ENCODE measurements at places on chromosomes 12 and 14.

DNA sequence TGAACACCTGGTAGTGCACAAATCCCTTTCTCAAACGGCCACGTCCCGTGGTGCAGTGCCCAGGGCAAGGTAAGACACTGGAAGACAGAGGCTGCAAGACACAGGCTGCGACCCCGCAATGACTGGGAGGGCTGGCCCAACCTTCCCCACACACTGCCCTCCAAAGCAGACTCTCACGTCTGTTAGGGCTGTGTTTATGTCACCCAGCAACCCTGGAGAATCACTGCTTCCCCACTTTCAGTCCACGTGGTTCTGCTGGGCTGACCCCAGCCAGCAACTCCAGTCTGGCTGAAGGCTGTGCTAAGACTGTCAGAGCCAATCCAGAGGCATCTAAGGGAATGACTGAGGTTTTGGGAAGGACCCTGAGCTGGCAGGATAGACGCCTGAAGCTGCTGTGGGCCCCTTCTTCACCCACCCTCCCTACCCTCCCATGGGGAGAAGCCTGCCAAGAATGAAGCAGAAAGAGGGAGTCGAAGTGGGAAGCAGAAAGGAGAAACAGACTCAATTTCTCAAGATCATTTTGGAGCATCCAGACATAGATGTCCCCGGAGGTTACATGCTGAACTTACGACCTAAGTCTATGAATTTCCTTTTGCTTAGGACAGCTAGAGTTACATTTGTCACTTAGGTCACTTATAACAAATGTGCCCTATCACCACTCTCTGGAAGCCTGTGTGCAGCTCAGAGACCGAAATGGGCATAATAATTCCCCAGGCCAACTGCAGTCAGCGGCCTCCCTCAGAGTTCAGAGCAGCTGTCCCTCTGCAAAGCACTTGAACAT lies 11.7 kb downstream of the KDM2B start:
- H3K4me1 ChIP-seq, result no peaks in the 10 kb centered on the region
- no peak for DNase-seq
- H3K36me3 ChIP-seq, result peaks cover 8% of the 10 kb centered on the region
- H3K4me3 ChIP-seq, result no peak overlapping the region
- no peak overlapping the region for H3K27ac ChIP-seq
- no peaks in the 10 kb centered on the region for H3K27me3 ChIP-seq

GRCh38 chr12:119681728-119682638 lies 14.1 kb downstream of the PRKAB1 start:
- H3K27me3 ChIP-seq, result no peaks in the 10 kb centered on the region
- no peak overlapping the region for H3K27ac ChIP-seq
- no peak overlapping the region for H3K4me3 ChIP-seq
- no peaks in the 10 kb centered on the region for H3K4me1 ChIP-seq
- no peak for DNase-seq
- peaks cover 43% of the 10 kb centered on the region for H3K36me3 ChIP-seq

DNA sequence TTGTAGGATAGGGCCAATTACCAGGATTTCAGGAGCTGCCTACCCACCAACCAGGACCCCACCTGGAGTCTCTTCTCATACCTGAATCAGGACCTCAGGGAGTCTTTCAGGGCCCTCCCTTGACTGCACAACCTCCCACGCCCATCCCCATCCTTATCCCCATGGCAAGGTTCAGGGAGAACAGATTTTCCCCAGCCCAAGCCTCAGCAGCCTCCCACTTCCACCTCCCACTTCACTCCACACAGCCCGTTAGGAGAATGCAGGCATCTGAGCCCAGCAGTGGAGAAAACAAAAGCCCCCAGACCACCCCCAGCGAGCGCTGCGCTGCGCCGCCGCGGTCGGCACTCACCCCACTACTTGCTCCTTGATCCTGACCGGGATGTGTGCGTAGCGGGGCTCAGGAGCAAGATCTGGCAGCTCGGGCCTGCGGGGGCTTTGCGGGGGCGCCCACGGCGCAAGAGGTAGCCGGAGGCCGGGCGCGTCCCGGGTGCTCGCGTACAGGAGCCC lies 1.4 kb downstream of the B4GALNT1 start:
- H3K4me3 ChIP-seq, result no peak overlapping the region
- peaks cover 26% of the 10 kb centered on the region for H3K4me1 ChIP-seq
- H3K27ac ChIP-seq, result no peak overlapping the region
- no peak for DNase-seq
- peaks cover 60% of the 10 kb centered on the region for H3K27me3 ChIP-seq

DNA sequence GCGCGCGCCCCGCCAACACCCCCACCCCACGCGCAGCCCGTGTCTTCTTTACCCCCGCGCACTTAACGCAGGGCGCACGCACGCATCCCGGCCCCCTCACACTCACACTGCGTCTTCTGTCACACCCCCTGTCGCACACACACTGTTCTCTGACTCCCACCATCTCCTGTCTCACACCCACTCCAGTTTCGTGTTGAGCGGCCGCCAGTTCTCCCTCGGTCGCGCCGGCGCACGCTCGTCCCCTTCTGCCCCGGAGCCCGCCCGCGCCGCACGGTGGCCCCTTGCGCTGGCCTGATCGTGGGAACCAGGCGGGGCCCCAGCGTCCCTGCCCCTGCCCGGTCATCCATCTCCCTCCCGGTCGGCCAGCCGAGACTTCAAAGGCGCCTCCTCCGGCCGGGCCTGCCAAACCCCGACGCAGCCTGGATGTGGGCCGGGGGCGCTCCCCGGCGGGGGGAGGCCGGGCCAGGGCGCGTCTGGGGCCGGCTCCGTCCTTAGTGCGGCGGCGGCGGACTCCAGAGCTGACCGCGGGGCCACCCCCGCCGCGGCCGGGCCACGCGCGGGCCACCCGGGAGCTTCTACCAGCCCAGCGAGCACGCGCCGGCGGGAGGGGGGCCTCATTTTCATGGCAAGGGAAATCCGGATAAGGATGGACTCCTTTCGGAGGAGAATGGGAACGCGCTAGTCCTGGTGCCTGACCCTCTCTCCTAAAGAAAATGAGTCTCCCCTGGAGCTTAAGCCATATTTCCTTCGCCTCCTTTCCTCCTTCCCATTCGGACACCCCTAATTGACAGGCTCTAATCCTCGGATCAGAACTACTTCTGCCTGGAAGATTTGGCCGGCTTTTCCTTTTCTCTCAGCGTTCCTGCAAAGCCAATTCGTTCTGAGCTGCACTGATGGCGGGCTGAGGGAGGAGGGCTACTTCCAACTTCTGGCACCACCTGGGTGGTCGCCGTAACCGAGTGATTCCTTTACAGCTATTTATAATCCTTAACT lies 82.0 kb upstream of the HMGA2 start:
- no peak for DNase-seq
- no peak overlapping the region for H3K27ac ChIP-seq
- no peaks in the 10 kb centered on the region for H3K36me3 ChIP-seq
- H3K4me3 ChIP-seq, result peak overlapping the region; percentile 40

DNA sequence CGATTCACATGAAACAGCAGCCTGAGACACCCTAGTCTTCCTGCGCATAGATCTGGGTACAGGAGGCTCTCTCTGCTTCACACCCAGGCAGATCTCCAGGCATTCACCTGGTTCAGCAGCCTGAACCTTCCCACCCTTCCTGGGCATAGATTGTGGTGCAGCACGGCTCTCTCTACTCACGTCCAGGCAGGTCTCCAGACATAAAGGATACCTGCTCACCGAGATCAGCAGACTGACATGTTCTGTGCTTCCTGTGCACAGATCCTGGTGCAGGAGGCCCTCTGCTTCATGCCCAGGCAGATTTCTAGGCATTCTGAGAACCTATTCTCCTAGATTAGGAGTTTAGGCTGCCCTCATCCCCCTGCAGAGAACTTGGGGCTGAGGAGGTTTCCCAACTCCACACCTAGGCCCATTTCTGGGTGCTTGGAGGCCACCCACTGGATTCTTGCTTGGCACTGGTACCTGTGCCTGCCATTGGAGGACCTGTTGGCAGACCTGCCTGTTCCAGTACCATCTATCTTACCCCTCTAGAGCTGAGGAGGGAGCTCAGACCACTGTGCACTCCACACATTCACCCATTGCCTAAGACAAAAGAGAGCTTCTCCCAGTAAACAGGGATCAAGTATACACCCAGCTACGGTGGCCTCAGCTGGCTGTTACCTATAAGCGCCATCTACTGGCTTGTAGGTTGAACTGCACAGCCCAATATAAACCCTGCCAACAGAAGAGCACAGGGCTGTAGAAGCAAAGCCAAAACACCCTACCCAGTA lies 28.0 kb upstream of the GARIN6 start:
- no peak for DNase-seq
- no peaks in the 10 kb centered on the region for H3K27me3 ChIP-seq
- H3K36me3 ChIP-seq, result no peaks in the 10 kb centered on the region
- no peak overlapping the region for H3K4me3 ChIP-seq
- H3K4me1 ChIP-seq, result no peaks in the 10 kb centered on the region

- H3K27ac ChIP-seq, result no peak overlapping the region
- DNase-seq, result no peak
- no peaks in the 10 kb centered on the region for H3K27me3 ChIP-seq
These were observed 28.3 kb upstream of the LIN7A start for GRCh38 chr12:80966001-80966400.

DNA sequence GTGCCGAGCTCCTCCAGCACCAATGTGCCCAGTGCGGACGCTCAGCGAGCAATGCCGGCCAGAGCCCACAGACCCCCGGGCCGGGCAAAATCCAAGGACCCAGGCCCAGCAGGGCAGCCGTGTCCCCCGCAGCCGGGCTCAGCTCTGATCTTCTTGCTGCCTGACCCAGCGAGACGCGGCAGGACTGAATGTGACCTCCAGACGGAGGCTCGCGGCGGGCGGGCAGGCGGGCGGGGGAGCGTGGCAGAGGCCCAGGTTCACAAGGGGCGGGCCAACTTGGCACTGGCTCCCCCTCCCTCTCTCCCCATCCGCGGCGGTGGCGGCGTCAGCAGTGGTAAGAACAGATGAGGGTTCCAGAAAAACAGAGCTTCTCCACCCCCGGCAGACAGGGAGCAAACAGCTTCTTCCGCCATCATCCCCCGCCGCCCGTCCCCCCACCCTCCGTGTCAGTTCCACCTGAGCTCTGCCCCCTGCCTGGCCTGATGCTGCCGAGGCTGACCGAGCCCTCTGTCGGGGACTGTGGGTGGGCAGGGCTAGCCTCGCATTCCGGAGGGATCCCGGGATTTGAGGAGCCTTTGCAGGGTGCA lies 94.3 kb downstream of the RFLNA start:
- peak; percentile 44 for DNase-seq
- peaks cover 15% of the 10 kb centered on the region for H3K4me1 ChIP-seq
- peak overlapping the region; percentile 55 for H3K4me3 ChIP-seq

- H3K4me3 ChIP-seq, result no peak overlapping the region
- no peaks in the 10 kb centered on the region for H3K4me1 ChIP-seq
- no peaks in the 10 kb centered on the region for H3K27me3 ChIP-seq
- H3K27ac ChIP-seq, result no peak overlapping the region
These were observed 25.0 kb upstream of the HIGD1C start for GRCh38 chr12:50927356-50927755.

DNA sequence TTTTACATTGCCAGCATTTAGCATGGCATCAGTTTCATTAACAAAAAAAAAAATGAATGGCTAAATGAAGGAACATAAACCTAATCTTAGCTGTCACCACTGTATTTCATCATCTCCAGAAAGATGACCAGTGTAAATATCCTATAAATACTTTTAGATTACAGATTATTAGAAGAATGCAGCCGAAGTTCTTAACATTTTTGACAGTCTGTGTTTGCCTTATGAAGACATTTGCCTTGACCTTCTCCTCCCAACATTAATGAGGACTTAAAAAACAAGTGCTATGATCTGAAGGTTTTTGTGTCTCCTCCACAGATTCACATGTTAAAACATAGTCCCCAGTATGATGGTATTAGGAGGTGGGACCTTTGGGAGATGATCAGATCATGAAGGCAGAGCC lies 253.0 kb downstream of the SNAPC1 start:
- H3K4me3 ChIP-seq, result no peak overlapping the region
- H3K4me1 ChIP-seq, result no peaks in the 10 kb centered on the region
- peaks cover 4% of the 10 kb centered on the region for H3K27me3 ChIP-seq
- no peak overlapping the region for H3K27ac ChIP-seq
- DNase-seq, result no peak

DNA sequence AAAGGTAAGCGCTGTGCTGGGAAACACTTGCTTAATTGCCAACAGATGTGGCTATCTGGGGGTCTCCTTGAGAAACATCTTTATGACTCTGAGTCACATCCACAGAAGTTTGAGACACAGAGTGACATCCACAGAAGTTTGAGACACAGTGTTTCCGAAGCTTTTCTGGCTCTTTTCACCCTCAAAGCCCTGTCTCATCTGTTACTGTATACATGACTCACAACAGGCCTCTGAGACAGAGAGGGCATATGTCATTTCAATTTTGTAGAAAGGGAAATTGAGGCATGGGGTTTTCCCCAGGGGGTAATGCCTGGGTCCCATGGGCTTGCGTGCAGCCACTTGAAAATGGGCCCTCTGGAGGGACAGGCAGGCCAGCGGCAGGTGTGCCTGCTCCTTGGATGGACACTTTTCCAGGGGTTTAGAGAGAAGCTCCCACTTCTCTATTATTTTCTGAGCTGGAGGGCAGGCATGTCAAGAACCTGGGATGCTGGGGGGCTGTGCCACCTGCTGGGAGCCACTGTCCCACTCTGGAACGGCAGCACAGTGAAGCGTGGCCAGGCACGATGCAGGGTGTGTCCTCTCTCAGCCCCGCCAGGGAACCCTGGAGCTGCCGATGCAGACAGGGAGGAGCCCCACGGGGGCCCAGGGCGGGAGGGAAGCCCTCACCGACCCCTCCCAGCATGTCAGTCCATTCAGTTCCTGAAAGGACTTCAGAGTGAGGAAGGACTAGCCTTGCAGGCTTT lies 111.3 kb upstream of the FKBP4 start:
- no peaks in the 10 kb centered on the region for H3K27me3 ChIP-seq
- no peak for DNase-seq
- H3K4me1 ChIP-seq, result no peaks in the 10 kb centered on the region
- H3K27ac ChIP-seq, result no peak overlapping the region

GRCh38 chr12:106729611-106730010 lies 44.9 kb upstream of the RIC8B start:
- no peaks in the 10 kb centered on the region for H3K36me3 ChIP-seq
- no peak for DNase-seq
- H3K4me3 ChIP-seq, result no peak overlapping the region
- H3K4me1 ChIP-seq, result no peaks in the 10 kb centered on the region
- no peaks in the 10 kb centered on the region for H3K27me3 ChIP-seq

GRCh38 chr14:67963960-67964812 lies 144.6 kb downstream of the RAD51B start:
- no peaks in the 10 kb centered on the region for H3K36me3 ChIP-seq
- H3K4me3 ChIP-seq, result no peak overlapping the region
- DNase-seq, result no peak
- H3K4me1 ChIP-seq, result no peaks in the 10 kb centered on the region
- H3K27ac ChIP-seq, result no peak overlapping the region

DNA sequence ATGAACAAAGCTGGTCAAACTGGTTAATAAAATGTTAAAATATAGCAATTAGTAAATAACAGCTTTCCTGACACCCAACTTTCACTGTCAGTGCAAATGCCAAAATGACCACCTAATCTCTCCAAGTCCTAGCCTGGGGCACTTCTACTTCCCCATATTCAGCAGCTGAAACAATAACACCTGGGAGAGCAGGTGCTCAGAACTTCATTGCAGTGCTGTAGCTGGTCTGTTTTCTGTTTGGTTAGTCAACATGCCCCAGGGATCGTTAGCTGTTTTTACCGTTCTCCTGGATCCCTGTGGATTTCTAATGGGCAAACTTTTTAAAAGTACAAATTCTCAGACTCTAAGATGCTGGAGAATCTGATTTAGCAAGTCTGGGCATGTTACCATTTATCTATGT lies 759.7 kb downstream of the GALC start:
- no peak for DNase-seq
- no peaks in the 10 kb centered on the region for H3K27me3 ChIP-seq
- H3K4me1 ChIP-seq, result no peaks in the 10 kb centered on the region
- no peak overlapping the region for H3K4me3 ChIP-seq

Data from effector memory CD4-positive, alpha-beta T cell (primary cell).